ENCODE measurements at places on chromosomes 6 and 20.

DNA sequence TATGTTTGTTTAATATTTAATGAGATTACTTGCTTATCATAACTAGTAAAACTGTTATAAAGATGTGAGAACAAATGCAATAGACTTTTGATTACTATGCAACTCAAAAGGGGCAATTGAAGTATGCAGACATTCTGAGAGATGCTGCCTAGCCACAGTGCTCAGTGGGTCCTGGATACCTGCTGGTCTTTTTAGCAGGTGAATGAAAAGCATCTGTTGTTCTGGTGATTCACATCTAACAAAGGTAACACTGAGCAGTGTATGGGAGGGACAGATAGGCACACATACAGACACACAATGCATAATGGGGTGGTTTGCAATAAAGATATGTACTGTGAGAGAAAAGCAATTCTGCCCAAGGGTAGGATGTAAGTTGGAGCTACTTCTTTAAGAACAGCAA is 46.9 kb downstream of the OGFRL1 start:
- no peak for DNase-seq

DNA sequence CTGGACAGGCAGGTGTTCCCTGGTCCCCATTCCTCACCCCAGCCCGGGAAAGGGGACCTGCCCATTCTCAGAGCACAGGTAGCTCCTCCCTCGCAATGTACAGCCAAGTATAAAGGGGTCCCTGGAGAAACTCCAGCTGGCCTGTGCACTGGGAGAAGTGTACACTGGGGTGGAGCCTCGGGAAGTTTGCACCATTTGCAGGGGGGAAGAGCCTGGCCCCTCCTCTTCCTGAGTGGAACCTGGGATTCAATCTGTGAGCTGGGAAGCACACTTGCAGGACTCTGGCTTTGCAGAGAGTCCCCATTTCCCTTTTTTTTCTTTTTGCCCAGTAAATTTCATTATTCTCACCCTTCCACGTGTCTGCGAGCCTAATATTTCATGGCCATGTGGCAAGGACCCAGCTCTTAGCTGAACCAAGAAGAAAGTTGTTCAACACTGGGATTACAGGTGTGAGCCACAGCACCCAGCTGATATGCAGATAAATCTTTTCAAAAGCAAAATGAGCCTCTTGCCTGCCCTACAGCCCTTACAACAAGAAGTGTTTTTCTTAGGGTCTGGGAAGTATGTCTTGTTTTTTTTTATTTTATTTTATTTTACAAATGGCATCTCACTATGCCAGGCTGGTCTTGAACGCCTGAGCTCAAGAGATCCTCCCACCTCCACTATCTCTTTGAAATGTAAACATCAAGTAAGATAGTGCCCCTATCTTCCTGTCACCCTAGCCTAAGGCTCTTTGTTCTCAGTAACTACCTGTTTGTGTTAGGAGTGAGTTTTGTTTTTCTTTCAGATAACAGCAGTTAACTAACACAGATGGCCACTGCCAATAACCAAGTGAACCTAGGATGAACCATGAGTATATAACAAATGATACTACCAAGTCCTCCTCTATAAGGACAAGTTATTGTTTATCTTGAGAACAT is 9.3 kb upstream of the RNGTT start:
- DNase-seq, result no peak

DNA sequence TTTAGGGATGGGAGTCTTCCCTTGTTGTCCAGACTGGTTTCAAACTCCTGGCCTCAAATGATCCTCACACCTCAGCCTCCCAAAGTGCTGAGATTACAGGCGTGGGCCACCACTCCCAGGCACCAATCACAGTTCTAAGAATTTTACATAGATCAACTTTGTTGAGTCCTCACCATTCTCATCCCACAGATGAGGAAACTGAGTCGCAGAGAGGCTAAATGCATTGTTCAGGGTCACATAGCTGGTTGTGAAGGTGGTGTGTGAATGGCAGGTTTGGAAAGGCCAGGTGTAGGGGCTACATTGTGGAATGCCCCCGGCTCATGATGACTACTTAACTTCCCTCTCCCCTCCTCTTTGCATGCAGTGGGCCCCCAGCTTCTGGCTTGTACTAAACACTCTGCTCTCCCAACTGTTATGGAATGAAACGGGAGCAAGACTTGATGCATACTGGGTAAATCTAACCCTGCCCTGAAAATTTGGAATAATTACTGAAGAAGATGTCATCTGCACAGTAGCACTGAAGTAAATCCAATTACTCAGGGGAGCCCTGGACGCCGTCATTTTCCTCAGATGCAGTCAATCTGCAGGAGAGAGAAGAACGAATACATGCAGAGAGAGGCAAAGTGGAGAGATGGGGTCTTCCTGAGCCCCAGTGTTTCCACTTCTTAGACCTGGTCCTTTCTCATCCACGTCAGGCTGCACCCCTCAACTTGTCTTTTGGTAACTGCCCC is 102.3 kb upstream of the ZNF217 start:
- DNase-seq, result no peak

DNA sequence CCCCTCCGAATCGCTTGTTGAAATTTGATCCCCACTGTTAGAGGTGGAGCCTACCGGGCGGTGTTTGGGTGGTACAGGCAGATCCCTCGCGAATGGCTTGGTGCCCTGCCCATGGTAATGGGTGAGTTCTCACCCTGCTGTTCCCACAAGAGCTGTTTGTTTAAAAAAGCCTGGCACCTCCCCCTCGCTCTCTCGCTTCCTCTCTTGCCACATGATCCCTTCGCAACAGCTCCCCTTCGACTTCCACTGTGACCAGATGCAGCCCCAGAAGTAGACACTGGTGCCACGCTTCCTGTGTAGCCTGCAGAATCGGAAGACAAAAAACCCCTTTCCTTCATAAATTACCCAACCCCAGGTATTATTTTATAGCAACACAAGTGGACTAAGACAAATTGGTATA is 292.2 kb upstream of the QKI start:
- DNase-seq, result no peak

GRCh38 chr20:50634191-50634590 is 57.2 kb downstream of the RIPOR3 start:
- DNase-seq, result no peak
